ENCODE measurements at places on chromosomes 6 and 20.

DNA sequence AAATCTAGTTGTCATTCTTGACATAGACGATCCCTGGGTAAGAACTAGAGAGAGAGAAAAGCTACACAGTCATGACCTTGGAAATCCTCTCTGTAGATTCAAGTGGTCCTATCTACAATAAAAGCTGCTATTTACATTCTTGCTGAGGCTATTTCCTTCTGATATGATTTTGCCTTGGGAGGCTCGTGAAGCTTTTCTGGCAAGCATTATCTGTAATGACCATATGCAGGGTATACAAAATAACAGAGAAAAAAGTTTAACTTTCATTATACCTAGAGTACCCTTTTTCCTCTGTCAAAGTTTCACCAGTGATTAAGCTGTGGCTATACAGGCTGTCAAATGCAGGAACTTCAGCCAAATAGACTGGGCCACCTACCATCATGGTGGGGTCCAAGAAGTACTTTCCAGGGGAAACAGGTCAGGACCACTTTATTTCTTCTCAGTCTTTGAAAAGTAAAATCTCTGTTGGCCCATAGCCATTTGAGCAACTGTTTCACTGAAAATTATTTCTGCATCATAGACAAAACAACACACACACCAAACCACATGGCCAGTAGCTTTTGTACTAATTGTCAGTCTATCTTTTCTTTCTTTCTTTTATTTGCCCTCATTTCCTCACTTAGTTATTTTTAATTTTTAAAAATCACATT lies 677.0 kb upstream of the ID4 start:
- no peak for DNase-seq

GRCh38 chr6:40743226-40743625 lies 156.1 kb upstream of the LRFN2 start:
- DNase-seq = no peak

GRCh38 chr20:10763112-10763511 lies 89.3 kb upstream of the JAG1 start:
- no peak for DNase-seq

DNA sequence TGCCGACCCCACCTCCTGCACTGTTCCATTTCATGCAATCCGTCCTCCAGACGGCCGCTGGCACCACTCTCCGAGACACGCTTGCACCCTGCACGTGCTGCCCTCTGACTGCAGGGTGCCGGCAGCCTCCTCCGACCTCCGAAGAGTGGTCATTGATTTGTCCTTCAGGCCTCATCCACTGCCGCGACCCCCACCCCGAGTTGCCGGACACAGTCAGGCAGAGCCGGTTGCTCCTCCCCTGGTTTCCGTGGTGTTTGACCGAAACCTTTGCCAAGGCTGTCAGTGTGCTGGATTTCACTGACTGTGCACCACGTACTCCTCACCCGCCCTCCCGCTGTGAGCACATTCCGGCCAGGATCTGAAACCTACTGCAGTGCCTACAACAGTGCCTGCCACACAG lies 156.4 kb upstream of the PDE10A start:
- DNase-seq = no peak

DNA sequence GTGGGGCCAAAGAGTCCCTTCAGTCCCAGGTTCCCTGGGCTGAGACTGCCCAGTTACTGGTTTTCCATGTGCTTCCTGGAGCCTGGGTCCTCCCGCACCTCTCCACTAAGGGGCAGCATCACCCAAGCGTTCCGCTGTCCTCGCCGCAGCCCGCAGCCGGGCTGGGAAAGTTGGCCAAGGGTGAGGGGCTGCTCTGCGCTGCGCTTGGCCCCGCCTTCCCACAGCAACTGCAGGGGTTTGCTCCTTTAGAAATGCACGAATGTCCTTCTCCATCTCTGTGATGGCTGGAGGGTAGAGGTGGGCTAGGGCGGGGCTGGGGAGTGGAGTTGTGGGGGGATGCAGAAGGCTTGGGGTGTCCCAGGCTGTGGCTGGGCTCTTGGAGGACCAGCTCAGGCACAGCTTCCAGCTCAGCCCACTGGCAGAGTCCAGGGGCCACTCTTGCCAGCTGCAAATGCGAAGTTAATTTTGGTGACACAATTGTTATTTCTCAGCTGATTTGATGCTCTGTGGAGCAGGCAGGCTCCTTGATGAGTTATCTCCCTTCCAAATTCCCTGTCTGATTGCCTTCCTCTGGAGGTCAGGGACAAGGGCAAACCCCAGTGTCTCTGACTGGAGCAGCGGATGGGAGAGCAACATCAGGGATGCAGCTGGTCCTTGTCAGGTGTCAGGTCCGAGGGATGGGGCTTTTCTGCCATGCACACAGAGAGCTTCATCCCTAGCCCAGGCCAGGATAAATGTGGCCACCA lies 63.2 kb downstream of the NOL4L start:
- no peak for DNase-seq

GRCh38 chr6:161922631-161923119 lies 648.8 kb upstream of the AGPAT4 start:
- DNase-seq = no peak

- DNase-seq = no peak
Observed at GRCh38 chr6:157675831-157676230, 147.2 kb upstream of the SNX9 start.

DNA sequence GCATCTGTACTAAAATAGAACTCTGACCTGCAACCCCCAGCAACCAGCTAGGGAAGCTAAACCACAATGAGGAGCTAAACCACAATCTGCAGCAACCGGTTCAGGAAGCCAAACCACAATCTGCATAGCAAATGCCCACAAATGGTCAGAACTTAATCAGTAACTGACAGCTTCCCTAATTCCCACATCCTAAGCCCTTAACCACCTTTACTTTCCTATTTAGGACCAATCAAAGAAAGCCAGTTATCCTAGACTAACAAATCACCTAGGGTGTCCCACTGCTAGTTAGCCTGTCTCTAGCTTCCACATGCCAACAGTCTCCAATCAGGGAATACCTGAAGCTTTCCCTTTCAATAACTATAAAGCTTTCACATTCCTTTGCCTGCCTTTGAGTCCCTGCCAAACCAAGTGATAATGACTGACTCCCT lies 424.6 kb upstream of the PTCHD4 start:
- DNase-seq = no peak

DNA sequence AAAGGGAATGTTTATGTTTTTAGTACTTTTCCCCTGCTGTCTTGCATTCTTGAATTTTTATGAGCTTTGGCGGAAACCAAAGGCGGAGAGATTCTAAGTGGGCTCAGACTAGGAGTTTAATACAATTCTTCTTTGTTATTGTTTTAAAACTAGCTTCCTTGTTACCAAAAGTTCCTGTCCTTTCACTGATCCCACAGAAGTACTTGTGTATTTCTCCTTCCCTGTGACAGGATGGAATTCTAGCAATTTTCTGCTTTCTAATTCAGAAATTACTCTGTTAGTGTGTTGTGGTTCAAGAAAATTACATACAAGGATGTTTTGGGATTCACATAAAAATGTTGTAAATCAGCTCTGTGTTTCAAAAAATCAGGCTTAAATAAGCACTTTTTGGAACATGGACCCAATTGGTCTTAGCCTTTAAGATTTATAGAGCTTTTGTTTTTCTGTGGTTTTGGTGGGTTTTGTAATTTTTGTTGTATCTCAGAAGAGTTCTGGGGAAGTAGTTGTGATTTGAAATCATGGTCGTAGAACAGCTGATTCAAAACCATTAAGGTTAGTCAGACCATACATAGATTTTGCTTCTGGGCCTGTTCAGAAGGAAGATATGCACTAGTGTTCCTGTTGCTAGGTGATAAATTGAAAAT lies 17.6 kb upstream of the CTAGE9 start:
- peak; percentile 31 for DNase-seq

GRCh38 chr20:62844182-62844581 lies 17.4 kb downstream of the TCFL5 start:
- DNase-seq = no peak

DNA sequence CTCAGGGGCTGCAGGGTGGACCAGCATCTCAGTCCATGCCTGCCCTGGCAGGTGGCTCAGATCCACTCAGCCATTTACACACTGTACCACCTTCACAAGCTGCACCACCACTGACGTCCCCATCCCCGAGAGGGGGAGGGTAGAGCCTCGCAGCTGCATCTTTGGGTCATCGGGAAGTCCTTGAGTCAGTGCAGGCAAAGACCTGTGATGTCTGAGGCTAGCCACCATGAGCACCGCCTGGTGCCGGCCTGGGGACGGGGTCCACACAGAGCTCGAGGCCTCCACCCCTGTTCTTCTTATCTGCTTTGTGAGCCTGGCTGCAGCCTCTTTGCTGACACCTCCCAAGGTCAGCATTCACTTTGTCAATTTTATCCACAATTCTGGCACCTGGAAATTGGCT lies 141.4 kb downstream of the PHACTR3 start:
- no peak for DNase-seq

GRCh38 chr20:52305024-52305645 lies 113.6 kb upstream of the ZFP64 start:
- DNase-seq = no peak

DNA sequence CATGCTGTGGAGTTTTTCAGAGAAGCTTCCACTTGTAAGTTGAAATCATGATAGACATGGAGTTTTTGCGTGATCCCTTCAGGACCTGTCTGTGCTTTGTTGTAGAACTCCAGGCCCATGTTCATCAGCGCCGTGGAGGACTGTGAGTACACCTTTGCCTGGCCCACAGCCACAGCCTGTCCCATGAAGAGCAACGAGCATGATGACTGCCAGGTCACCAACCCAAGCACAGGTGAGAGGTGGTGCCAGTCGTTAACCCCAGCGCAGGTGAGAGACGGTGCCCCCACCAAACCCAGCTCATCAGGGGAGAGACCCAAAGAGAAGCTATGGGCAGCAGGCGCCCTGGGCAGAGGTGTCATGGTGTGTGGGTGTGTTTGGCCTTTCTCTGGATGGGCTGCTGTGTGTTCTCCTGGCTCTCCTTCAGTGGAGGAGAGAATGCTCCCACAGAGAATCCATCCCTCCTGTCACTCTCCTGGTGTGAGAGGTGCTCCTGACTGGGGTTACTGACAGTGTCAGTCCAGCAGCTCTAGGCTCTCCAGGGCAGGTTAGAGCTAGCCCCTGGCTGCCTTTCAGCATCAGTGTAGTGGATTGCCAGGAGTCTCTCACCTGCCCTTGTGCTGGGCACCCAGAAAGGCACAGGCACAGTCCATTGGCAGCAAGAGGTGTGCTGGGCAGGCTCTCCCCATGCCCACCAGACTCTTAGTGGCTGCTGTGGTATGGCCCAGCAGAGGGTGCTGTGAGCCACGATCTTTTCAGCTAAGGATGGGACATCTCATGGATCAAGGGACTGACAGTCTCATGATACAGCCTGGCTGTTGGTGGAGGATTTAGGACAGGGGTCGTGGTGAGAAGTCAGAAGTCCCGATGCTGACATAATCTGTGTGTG lies 49.6 kb upstream of the SLC22A1 start:
- DNase-seq = no peak

DNA sequence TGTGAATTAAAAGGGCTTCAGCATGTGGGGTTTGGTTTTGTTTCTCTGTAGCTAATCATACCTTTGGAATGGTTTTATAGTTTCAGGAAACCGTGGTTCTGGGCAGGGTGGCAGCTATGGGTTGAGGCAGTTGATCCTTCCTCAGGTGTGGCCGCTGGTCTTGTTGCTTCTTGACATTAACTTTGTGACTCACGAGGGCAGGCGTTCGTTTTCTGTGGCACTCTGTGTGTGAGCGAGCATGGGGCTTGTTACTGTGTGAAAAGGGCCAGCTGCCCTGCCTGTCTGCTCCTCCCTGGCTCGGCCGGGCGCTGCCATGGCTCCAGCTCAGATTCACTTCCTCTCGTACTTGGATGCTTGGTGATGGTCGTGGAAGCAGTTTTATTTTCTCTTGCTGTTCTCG lies 16.2 kb downstream of the DNAJC5 start:
- DNase-seq = no peak

- no peak for DNase-seq
Observed at GRCh38 chr6:137811121-137811915, 55.7 kb upstream of the TNFAIP3 start.

DNA sequence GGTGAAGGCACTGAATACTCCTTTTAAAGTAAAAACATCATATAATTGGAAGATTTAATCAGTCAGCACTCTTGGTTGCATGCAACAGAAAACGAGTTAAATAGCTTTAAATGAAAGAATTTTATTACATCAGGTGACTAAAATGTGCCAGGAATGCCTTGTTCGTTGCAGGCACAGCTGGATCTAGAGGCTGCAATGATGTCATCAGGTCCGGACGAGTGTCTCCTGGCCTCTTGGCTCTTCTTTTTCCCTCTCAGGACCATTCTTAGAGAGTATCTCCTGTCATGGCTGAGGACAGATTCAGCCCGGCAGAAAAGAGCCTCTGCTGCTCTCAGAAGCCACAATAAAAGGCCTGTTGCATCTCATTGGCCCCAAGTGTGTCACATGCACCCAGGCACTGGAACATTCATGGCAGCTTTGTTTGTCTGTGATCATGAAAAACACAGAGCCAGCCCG lies 510.7 kb upstream of the SULF2 start:
- no peak for DNase-seq

DNA sequence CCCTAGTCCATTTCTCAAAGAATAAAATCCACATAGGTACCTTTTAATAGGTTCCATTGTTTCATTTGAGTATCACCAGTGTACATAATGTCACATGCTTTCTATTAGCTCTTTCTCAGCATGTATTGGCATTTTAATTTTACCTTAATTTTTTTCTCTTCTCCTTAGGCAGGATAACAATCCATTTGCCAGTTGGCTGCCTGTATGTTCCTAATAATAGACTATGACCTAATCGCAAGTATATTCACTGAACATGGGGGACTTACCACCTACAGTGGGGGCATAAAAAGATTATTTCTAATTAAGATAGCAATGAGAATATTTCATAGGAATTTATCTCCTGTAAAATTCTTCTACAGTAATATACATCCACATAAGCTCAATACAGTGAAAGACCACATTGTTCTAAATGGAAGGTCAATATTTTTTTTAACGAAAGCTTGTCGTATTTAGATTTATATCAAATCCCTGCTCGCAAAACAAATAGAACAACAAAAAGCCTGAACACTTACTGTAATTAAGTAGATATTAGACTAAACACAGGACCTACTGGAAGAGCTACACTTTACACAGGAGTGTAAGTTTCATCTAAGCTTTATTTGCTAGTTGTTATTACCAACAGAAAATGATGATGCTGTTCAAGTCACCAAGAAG lies 76.4 kb downstream of the OGFRL1 start:
- no peak for DNase-seq
